Activated naive CD4-positive, alpha-beta T cell treated with Interleukin-2 at 50 U/mL for 16 hours (primary cell): ENCODE measurements at places on chromosomes 7 and 10.

- DNase-seq = no peak
Measured at GRCh38 chr10:30671026-30671616, 41.6 kb upstream of the LYZL2 start.

- no peak for DNase-seq
Measured at GRCh38 chr7:118436663-118437062, 212.2 kb downstream of the ANKRD7 start.

GRCh38 chr7:116652793-116653192 lies 19.2 kb upstream of the MET start:
- no peak for DNase-seq

- DNase-seq = no peak
Measured at GRCh38 chr10:19815036-19815730, 1.0 kb upstream of the PLXDC2 start.

GRCh38 chr7:137590071-137590755 lies 246.7 kb upstream of the PTN start:
- DNase-seq = no peak

DNA sequence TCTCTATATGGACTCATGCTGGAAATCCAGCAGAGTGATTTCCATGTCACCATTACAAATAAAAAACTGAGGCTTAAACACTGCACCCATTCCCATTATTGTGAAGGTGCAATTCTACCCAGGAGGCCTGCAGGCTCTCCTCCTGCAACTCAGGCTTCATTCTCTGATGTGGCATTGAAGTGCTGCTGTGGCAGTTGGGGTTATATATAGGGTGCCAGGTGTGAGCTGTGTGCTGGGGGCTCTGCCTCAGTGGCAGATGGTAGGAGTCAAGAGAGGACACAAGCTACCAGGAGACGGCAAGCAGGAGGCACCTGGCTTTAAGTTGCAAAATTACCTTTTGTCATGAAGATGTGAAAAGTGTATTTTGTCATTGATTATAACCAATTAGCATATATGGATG lies 21.3 kb downstream of the ZNF107 start:
- DNase-seq = no peak

DNA sequence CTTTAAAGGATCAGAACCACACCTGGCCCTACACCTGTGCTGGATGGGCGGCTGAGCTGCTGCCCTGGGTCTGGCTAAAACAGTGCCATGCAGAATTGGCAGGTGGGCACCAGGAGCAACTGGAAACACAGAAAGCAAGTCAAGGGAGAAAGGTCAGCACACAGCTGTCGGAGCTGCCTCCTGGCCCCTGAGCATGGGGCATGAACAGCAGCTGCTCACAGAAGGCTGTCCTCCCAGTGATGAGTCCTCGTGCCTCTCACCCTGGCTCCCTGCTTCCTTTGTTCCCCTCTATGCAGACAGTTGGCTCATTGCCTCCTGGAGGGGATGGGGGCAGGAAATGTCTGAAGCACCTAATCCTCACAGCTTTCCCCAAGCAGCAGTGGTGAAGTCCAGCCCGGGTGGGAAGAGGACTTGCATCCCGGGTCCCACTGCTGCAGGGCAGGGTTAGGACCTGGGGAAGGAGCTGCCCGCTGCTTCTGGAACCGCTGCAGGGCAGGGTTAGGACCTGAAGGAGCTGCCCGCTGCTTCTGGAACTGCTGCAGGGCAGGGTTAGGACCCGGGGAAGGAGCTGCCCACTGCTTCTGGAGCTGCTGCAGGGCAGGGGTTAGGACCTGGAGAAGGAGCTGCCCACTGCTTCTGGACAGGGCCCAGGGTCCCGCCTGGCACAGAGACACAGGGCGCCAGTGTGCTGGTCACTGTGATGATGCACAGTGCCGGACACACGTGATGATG lies 37.3 kb downstream of the VIPR2 start:
- no peak for DNase-seq

DNA sequence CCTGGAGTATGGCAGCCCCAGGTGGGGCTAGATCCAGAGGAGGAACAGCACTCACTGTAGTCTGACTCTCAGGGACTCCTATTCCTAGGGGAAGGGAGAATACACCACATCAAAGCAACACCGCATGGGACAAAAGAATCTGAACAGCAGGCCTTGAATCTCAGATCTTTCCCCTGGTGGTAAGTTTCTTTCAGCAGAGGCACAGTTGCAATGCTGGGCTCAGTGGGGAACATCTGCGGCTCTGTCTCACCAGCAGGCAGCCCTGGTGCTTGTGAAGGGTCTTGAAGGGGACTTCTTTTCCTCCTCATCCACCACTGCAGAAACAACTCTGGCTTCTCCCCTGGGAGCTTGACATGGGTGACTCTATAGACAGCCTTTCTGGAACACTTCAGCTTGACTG lies 111.2 kb upstream of the ARHGAP21 start:
- no peak for DNase-seq

DNA sequence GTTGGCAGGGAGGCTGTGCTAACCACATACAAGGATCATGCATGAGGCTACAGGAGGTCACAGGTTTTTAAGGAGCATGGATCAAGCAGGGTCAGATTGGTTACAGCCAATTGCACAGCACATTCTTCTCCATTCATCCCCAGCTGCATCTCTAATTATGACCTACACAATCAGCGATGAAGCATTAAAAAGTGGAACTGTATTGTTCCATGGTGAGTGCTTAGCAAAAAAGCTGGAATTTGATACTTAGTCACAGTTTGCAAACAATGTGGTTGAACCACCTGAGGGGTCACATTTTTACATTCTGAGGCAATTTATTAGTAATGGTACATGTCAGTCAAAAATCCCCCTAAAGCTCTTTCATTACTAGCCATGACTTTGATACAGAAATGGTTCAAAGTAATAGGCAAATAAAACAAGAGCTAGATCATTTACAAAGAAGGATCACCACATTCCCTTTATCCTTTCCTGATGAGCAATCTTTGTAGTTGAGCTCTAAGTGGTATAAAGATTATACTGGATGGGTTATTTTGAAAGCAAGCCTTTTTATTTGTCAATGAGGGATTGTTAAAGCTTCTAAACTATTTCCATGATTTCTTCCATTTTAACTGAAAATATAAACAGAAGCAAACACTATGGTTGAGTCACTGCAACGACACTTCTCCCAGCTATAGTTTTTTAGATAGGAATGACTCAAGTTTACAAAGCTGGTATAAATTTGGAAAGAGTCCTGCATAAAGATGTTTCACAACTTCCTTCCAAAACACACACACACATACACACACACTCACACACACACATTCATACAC lies 217.8 kb upstream of the SEMA3A start:
- no peak for DNase-seq

DNA sequence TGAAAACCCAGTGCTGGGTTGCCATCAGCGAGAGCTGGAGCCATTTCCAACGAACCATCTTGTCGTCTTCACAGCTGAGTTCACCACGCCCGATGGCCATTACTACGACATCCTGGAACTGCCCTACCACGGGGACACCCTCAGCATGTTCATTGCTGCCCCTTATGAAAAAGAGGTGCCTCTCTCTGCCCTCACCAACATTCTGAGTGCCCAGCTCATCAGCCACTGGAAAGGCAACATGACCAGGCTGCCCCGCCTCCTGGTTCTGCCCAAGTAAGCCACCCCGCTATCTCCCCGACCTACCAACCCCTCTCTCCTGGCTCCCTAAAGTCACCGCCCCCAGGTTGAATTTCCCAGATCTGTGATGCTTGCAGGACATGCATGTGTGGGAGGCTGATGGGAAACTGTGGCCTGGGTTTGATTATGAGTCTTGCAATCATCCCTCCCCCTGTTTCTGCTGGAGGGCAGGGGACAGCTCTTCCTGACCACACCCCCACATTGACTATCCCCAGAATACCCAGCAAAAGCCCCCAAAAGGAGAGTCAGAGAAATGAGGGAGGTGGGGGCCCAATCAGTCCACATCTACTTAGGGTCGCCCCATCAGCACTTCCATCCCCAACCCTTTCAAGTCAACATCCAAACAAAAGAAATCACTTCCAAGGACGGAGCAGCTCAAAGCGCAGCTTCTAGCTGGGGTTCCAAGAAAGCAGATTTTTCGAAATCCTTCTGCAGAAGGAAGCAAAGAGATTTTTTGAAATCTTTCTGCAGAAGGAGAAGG lies 6.9 kb downstream of the SERPINE1 start:
- DNase-seq = no peak

DNA sequence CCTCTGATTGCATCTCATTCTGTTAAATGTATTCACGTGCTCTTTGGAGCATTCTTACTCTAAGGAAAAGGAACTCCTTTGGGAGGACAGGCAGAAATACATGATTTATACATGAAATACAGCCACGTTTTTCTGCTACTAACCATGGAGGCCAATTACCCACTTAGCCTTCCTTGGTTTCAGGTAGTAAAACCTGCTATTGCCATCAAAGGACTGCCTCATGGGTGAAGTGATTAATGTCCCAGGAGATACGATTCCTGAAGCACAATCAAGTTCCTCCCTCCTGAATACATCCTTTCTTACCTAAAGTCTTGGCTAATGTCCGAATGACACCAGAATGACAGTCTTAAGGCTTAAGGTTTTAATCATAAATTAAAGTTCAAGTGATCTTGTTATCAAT lies 58.5 kb upstream of the PIK3CG start:
- DNase-seq = no peak

GRCh38 chr7:129857313-129857712 lies 95.4 kb downstream of the UBE2H start:
- no peak for DNase-seq

DNA sequence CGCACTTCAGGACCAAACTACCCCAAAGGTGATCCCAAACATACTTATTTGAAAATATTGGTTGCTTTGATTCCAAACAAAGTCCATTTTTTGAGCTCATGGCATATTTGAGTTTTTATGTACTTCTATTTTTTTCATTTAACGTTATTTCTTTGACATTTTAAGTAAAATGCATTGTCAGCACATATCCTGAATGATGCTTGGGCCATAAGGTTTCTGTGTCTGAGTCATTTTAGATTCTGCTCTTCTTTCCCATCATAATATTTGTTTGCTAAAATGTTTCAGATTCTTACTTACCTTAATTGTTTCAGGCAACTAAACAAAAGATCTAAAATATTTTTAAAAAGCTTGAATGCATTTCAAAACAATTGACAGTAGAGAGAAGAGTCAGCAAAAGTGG lies 998.2 kb downstream of the REEP3 start:
- DNase-seq = no peak

DNA sequence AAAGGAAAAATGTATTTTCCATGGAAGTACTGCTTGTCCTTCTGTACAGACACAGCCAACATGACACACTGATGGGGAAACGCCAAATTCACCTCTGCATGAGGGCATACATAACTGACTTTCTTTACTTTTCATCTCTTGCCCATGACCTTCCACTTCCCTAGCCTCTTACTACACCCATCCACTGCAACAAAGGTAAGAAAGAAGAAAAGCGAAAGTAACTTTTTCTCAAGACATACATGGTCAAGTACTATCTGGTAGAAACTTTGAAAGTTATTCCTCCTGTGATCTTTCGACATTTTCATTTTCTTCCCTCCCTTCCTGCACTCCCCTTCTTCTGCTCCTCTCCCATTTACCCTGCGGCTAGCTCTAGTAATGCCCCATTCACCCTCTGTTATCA lies 130.8 kb downstream of the USP6NL start:
- no peak for DNase-seq

DNA sequence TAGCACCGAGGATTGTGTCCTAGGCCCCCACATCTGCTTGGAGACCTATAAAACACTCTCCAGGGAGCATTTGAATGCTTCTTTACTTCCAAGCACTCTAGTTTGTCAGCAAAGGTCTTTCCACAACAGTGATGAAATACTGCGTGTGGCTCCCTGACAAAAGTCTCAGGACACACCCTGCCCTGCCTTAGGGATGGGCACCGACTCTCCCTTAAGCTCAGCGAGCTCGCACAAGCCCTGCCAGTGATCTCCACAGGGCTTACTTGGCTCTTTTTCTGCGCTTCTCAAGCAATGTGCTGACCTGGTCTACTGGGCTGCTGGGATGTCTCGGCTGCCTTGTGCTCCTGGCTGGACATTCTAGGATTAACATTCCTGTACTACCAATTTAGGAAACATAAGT lies 84.3 kb upstream of the MPP7 start:
- DNase-seq = no peak

DNA sequence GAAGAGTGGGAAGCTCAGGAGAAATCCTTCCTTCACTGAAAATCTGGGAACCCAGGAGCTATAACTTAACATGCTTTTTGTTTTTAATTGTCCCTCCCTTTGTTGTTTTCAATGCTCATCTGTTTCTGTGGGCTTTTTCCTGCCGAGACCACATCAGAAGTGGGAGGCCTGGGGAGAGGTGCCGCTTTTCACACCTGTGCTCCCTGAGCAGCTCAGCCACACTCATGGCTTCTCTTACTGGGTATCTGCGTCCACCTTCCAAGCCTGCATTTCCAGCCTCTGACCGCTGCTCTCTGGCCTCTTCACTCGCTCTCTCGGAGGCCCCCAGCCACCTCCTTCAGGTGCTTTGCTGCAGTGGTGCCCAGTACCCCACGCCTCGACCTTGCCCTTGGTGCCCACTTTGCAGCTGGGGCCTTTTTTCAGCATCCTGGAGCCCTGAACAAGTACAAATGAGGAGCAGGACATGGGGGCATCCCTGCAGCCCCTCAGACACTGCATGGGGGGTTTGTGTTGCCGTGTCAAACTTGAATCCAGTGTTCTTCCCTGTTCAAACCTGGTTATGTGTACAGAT lies 9.9 kb downstream of the C7orf57 start:
- no peak for DNase-seq

- no peak for DNase-seq
Measured at GRCh38 chr7:127419196-127419595, 26.7 kb upstream of the ZNF800 start.

DNA sequence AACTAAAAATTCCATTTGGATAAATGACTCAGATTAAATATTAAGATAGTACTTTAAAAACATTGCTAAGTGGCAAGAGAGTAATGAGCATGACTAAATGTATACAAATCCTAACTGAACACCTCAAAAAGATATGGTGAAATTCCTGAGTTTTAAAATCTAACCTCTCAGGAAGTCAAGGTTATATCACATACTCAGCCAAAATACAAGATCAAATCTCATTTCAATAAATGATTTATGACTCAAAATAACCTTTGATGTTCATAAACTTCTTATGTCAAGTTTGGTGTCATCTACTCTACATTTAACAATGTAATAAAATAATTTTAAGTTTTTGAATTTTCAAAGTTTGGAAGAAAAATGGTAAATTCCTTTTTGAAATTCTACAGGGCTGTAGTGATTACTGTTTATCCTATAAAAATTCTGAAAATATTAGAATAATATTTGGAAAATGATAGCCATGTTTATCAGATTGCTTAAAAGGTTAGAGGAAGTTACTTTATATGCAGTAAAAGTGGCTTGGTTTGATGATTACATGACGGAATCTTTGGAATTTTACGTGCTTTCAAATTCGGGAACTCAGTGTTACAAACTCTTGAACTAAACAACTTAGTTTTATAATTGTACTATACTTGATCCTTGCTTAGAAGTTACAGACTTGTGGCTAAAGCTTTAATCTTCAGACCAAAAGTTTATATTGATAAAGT lies 43.7 kb downstream of the ASZ1 start:
- DNase-seq = no peak
